ENCODE measurements at places on chromosomes 6 and 20. TPM values are rescaled to one million over a fixed set of nuclear protein-coding genes. Genes with fewer than 3 reads are reported as not detected.
A peak's percentile ranks its signal among the peaks of the same experiment; 100 is the strongest.

- peak; percentile 43 for DNase-seq
These were observed 21.0 kb upstream of the RIN2 start for GRCh38 chr20:19737025-19737424.

- DNase-seq, result no peak
These were observed 49.7 kb upstream of the ELOVL5 start for GRCh38 chr6:53398247-53399026.

PLAGL1 gene
- total RNA-seq, result 7.1 TPM

BMP7 gene
- total RNA-seq, result 0.03 TPM

CLVS2 gene
- total RNA-seq, result not detected

GRCh38 chr6:21869085-21869771 lies 275.7 kb downstream of the SOX4 start:
- DNase-seq, result no peak

- peak; percentile 94 for DNase-seq
These were observed 26.3 kb upstream of the TFAP2A start for GRCh38 chr6:10441004-10441654.

RIMS1 gene
- 0.07 TPM for total RNA-seq

TSPO2 gene
- 0.34 TPM for total RNA-seq

DNA sequence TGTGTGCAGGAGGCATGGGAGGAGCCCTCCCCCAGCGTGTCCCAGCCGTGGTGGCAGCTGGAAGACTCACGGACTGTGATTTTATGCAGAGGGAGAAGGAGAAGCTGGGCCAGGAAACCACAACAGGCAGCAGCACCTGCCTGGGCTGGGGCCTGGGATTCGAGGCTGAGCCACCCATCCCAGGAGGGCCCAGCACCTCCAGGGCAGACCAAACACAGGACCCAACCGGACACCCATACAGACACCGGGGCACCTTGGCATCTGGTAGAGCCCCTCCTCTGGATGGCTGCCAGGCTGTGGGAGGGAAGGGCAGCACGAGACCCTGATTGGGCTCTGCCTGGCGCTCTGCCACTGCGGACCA lies 41.7 kb upstream of the CHRNA4 start:
- DNase-seq, result no peak

DNA sequence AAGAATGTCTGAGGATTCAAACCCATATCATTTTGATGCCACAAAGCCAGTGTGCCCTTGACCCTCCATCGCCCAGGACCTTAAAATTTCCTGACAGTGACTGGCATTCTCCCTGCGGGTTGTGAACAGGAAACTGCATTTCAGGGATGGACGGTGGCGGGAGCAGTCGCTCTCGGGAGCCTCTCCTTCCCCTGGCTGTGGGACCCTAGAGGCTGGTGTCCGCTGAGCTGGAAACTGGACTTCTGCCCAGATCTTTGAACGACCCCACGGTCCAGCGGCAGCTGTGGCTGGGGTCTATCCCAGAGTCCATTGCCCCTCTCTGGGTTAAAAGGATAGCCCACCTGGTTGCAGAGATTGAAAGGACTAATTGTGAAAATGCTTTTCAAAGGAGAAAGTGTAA lies 1.4 kb upstream of the SEC63 start:
- DNase-seq, result no peak

DNA sequence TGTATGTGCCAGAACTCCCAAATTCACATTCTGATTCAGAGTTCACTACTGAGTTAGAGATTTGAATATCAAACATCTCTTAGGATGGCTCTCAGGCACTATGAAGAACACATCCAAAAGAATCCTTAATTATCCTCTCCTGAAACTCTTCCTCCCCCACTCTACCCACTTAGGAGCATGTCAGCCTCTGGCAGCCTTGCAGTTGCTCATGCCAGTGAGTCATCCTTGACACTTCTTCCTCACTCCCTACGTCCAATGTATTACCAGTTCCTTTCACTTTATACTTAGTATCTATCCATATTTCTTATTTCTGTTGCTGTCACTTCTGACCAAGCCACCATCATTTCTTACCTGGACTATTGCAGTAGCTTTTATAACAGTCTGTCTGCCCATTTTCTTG lies 192.0 kb upstream of the IMPG1 start:
- DNase-seq, result peak; percentile 64

DNA sequence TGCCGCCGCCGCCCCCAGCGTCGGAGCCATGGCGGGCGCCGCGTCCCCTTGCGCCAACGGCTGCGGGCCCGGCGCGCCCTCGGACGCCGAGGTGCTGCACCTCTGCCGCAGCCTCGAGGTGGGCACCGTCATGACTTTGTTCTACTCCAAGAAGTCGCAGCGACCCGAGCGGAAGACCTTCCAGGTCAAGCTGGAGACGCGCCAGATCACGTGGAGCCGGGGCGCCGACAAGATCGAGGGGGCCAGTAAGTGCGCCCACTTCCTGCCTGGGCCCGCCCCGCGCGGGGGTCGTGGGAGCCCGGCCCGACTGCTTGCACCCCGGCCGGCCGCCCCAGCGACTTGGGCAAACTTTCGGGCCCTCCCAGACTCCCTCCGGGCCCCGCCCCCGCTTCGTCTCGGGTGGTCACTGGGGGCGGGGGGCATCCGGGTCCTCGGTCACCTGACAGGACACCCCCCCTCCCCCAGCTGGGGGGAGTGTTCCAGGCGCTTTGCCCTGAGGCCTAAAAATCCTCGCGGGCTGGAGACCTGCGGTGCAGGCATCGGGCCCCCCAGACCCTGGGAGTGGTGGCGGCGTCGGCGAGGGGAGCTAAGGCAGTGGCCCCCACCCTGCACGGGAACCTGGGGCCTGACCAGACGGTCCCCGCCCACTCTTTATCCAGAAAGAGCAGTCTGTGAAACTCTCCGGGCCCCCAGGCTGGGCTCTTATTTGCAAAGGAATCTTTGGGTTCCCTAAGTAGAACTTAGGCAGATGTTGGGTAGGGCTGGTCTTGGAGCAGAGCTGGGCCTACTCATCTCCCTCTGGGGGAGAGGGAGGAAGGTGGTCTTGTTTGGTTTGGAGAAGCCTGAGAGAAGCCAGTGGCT lies 501 bp downstream of the PLCG1 start:
- peak; percentile 76 for DNase-seq

DNA sequence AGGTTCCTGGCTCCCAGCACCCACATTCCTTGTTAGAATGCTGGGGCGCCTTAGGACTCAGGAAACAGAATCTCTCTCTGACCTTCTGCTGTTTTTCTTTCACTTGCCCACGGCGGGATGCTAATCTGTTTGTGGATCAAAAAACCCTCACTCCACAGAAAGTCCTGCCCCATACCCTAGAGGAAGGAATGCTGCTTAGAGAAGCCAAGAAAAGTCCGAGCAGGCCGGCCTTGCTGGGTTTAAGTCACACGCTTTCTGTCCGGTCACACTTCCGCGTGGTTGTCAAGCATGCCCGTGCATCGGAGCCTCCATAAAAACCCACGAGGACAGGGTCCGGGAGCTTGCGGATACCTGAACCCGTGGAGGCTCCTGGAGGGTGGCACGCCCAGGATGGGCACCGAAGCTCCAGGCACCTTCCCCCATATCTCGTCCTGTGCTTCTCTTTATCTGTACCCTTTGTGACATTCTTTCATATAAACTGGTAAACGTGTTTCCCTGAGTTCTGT lies 223.1 kb downstream of the NRN1 start:
- DNase-seq, result no peak

GRCh38 chr6:36663504-36664446 lies 14.7 kb upstream of the CDKN1A start:
- no peak for DNase-seq

DNA sequence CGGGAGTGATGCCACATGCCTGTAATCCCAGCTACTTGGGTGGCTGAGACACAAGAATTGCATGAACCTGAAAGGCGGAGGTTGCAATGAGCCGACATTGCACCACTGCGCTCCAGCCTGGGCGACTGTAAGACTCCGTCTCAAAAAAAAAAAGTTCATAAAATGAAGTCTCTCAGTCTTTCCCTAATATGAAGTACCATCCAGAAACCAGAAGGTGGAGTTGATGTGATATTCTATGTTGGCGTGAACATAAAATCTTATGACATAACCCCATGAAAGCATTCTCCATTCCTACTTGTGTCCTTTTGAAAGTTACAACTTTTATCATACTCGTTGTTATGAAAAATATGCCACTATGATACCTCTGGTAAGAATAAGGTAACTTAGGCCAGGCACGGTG lies 5.7 kb downstream of the SOD2 start:
- no peak for DNase-seq

PAX1 gene
- not detected for total RNA-seq

TLDC2 gene
- not detected for total RNA-seq

DNA sequence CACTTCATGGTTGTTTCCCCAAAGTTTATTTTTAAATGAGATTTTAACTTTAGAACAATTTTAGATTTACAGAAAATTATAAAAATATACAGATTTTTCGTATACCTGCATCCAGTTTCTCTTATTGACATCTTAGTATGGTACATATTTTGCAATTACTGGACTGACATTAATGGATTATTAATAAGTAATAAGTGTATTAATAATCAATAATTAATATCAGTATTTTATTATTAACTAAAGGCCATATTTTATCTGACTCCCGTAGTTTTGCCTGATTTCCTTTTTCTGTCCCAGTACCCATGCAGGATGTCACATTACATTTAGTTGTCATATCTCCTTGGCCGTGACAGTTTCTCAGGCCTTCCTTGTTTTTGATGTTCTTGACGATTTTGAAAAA lies 307.0 kb downstream of the C6orf118 start:
- DNase-seq, result no peak

IMPG1 gene
- total RNA-seq, result not detected

DNA sequence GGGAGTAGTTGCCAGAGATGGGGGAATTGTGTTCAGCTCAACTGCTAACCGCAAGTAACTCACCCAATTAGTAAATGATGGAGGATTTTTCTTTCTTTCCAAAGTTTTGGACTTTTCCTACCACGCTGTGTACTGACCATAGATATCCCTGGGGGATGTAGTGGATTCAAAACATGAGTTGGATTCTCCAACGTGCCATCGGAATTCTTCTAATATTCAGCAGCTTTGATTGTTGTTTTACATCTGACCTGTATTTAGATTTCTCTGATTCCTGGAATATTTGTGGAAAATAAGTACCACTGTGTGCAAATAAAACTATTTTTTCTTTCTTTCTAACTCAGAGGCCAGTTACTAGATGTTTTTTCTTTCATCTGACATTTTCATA lies 1.1 kb downstream of the CCDC170 start:
- no peak for DNase-seq

Measured in HT1080 (cell line).